ENCODE measurements at places on chromosomes 1 and 21.

GRCh38 chr21:27487676-27488075, 520.8 kb upstream of the ADAMTS5 start:
- DNase-seq = no peak

GRCh38 chr21:33236766-33237165, 7.0 kb downstream of the IFNAR2 start:
- DNase-seq = no peak

DNA sequence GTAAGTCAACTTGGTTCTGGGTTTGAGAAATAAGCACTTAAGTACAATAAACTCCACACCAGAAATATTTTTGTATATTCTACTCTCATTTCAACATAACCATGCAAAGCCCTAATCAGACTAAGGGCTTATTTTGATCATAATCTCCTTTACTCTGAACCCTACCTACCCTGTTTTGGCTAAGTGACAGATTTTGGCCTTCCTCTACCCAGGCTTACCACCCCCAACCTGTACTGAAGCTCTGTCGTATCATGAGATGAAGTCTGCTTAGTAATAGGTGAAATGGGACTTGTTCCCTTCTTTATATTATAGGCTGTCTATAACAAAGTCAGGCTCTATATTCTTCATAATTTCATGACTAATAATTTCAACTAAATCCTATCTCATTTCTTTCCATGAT, 135.5 kb downstream of the RERE start:
- no peak for DNase-seq

DNA sequence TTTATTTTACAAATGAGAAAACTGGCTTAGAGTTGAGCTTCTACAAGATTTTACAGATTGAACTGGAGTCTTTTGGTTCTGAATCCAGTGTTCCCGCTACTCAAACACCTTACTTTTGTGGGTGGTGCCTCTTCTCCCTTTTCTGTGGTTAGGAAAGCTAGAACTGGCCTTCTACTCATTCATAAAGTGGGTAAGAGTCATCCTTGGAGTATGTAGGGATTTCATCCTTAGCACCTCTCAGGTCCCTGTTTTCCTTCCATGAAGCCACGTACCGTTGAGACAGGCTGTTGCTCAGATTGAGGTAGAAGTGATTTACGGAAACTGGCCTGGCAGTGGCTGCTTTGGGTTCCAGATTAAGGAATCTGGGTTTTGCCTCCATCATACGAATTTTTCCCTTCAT, 35.8 kb downstream of the WNT4 start:
- DNase-seq = peak; percentile 31

DNA sequence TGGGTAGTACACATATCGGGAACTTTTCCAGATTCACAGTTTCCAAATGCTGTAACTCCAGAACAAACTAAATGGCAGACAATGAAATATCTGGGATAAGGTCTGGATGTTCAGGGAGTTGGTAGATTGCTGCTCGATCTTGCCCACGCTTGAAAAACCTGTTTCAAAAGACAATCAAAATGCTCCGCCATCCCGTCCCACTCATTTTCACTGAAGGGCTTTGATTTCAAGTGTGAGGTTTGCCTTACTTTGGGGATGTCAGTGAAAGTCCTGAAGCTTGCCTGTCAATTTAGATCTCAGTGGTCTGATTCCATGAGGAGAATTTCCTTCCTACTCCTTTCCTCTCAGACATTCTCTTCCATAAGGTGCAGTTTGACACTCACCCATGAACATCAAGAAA, 236.3 kb upstream of the KCNK2 start:
- no peak for DNase-seq

Data from IMR-90 (cell line).